ENCODE measurements at places on chromosomes 12 and 14.

GRCh38 chr14:55458800-55459515, 18.5 kb upstream of the TBPL2 start:
- no peak for DNase-seq

DNA sequence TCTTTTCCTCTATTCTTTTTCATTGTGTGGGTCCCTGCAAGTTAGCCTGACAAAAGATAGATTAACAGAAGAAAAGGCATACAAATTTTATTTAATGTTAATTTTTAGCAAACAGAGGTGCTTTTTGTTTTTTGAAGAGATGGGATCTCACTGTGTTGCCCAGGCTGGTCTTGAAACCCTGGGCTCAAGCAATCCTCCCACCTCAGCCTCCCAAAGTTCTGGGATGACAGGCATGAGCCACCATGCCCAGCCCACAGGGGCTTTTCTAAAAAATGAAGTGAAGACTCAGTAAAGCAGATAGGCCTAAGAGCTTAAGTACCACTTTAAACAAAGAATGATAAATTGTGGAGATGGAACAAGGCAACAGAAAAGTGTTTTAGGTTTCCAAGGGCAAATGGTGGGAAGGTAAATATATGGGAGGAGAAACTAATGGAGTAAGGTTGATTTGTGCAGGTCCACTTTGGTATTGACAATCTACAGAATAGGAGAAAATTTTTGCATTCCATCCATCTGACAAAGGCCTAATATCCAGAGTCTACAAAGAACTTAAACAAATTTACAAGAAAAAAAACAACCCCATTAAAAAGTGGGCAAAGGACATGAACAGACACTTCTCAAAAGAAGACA, 18.6 kb upstream of the EEA1 start:
- DNase-seq = no peak

DNA sequence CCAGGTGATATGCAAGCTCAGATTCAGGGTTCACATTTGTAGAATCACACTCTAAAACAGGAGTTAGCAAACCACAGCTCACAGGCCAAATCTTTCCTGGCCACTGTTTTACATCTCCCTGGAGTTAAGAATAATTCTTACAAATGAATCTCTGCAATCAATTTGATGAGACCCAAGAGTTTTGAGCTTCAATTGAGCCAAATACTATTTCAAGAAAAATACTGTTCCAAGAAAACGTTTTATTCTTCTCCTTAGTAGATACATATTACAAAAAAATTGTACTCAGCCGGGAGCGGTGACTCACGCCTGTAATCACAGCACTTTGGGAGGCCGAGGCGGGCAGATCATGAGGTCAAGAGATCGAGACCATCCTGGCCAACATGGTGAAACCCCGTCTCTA, 2.5 kb downstream of the PTGDR start:
- DNase-seq = no peak

GRCh38 chr12:53928054-53928835, 10.4 kb upstream of the HOXC13 start:
- DNase-seq = no peak

DNA sequence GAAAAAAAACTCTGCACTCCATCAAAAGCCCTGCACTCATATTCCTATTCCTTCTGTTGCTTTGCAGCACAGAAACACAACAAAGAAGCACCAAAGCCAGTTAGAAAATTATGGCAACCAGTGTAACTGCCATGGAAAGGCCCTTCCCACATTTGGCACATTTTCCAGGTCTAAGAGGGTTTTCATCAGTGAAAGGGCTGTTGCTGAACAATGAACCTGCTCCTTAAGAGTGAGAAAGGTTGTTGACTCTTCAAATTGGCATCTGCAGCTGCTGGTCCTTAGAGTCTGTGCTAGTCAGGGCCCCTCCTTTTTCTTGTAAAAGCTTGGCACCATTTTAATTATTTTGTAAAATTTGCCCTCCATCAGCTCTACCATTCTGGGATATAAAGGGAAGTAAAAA, 378.7 kb upstream of the KITLG start:
- DNase-seq = no peak

DNA sequence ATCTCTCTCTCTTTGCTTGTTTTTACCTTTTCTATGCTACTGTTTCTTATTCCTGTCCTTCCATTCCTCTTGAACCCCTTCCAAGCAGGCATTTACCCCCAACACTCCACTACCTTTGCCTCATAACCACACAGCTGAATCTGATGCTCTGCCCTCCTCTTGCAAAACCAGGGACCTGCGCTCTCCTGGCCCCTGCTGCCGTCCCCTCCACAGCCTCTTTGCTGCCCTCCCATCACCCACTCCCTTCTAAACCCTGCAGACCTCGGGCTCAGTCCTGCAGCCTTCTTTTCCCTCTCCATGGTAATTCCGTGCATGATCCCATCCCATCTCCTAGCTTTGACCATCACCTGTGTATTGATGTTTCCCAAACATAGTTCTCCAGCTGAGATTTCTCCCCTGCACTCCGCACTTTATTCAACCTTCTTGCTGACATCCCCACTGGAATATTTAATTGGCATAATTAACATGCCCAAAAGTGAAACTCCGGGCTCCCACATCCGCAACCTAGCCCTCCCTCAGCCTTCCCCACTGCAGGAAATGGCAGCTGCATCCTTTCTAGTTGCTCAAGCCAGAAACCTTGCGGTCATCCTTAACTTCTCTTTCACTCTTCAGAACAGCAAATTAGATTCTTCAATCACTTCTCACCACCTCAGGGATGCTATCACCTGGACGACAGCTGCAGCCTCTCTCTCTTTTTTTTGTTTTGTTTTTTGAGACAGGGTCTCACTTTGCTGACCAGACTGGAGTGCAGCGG, 16.0 kb downstream of the FIGNL2 start:
- no peak for DNase-seq

DNA sequence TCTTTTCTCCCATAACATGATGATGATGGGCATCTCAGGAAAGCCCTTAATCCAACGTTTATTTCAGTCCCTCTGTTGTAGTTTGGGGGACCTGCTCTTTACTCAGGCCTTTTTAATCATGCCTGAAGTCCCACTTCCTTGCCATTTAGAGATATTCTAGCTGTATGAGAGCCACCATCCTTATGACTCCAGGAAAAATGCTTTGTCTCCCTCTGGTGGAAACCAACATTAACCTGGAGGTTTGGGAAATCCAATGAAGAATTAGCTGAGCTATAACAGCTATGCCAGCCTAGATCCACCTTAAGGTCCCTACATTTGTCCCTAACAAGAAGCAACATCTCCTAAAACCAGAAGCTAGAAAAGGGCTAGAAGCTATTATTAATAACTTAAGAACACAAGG, 1399.1 kb downstream of the LRFN5 start:
- DNase-seq = no peak

GRCh38 chr14:45290547-45290946, 37.5 kb upstream of the MIS18BP1 start:
- no peak for DNase-seq

- DNase-seq = no peak
Observed at GRCh38 chr12:11578461-11578993, 70.9 kb upstream of the ETV6 start.

DNA sequence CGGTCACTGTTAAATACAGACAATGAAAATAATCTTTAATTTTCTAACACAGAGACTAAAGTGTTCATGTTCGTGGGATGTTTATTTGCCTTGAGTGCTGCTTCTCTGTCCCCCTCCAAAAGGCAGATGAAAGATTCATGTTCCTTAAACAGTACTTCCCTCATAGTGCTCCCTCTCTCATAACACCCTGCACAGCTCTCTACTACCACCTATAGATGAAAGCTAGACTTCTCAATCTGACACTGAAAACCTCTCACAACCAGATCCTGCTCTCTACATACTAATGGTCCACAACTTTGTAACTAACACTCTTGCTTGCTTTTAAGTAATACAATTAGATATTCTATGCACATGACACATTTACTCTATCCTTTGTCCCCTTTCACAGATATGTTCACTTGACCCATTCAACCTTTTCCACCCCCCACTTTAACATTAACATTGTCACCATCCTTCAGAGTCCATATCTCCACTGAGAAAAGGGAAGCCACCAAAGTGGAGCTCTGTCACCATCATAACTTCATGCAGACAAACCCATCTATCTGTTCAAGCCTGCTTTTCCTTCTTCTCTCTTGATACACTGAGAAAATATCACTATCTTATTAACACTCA, 266.4 kb upstream of the USP15 start:
- DNase-seq = no peak

- no peak for DNase-seq
Observed at GRCh38 chr14:39755269-39755878, 323.1 kb upstream of the FBXO33 start.

DNA sequence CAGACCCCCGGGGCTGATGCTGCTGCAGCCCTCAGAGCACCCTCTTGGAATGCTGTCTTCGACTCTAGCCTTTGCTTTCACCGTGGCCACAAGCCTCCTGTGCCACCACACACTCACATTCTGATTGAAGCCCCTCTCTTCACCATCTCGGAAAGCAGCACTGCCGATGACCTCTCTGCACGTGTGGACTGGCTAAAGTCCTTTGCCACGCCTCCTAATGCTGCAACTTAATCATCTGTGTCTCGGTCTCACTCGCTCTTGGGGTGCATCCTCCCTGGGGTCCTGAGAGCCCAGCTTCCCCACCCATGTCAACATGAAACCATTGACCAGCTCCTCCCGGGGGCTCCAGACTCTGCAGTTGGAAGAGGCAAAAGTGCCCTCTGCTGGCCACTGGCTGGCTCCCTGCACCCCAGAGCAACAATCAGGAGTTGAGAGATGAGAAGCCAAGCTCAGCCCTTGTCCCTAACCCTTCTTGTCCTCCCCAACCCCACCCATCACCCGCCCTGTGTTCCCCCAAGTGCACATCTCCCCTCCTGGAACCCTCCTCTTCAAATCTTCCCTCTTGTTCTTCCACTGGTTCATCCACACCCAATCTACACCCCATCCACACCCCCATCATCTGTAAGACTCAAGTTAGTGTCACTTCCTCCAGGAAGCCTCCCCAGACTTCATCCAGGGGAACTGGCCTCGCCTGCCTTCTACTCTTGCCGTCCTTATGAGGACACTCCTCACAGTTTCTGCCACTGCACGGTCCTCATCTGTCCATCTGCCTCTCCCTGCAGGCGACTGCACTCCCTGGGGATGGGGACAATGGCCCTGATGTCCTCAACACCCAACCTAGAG, 23.6 kb upstream of the FAM181A start:
- no peak for DNase-seq

DNA sequence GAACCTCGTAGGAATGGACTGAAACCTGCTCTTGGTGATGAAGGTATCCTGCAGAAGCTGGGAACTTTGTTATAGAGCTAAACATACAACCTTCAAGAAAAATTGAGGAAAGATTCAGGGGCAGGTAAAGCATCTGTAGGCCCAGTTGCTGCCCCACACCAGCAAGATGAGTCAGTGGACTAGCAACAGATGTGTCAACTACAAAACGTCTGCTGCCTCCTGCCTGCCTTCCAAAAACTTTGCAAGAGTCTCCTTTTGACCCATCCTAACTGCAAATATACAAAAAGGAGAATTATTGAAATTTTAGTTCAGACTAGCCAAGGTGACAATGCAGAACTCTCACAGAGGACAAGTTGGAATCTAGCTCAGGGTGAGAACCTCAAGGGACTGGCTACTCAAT, 60.9 kb upstream of the TMTC1 start:
- no peak for DNase-seq

GRCh38 chr14:88312257-88312656, 10.8 kb downstream of the KCNK10 start:
- no peak for DNase-seq

GRCh38 chr14:47846008-47846407, 170.6 kb upstream of the MDGA2 start:
- DNase-seq = no peak

DNA sequence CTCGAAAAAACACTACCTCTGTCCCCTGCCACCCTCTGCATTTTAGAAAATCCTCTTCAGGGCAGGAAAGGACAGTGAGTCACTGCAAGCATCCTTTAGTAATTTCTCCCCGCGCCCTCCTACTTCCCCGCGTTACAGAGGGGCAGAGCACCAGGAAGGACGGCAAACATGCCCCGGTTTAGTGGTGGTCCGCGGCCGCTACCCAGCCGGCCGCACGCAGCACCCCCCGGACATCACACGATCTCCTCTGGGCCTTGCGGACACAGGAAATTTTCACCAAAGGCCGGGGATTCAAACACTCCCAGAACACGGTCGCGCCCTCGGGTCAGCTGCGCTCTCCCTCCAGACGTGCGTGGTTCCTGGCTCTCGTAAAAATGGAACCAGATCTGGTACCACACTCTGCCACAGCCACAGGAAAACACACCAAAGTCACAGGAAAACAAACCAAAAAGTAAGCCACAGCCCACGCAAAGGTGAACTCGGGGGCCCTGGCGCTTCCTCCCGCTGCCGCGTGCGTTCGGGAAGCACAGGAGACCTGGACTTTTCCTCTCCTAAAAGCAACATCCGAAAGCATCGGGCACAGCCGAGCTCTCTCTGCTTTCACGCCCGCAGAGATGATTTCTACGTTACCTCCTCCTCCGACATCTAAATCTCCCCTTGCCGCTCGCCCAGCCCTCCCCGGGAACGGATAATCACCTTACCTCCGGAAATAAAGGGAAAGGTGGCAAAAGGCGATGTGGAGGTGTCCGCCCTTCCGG, 839 bp downstream of the SLC38A1 start:
- DNase-seq = no peak

- no peak for DNase-seq
Observed at GRCh38 chr12:66240096-66240820, 51.2 kb downstream of the IRAK3 start.

Measured in AG09319 (cell line).